ENCODE measurements at places on chromosomes 1 and 21. TPM values are rescaled to one million over a fixed set of nuclear protein-coding genes. Genes with fewer than 3 reads are reported as not detected.
A peak's percentile ranks its signal among the peaks of the same experiment; 100 is the strongest.

Gene NID1
- 26.0 TPM for total RNA-seq

Gene HSPA6
- total RNA-seq, result not detected

Gene TNNI3K
- 1.4 TPM for total RNA-seq

GRCh38 chr1:239931341-239931740, 160.3 kb upstream of the FMN2 start:
- no peak for DNase-seq

DNA sequence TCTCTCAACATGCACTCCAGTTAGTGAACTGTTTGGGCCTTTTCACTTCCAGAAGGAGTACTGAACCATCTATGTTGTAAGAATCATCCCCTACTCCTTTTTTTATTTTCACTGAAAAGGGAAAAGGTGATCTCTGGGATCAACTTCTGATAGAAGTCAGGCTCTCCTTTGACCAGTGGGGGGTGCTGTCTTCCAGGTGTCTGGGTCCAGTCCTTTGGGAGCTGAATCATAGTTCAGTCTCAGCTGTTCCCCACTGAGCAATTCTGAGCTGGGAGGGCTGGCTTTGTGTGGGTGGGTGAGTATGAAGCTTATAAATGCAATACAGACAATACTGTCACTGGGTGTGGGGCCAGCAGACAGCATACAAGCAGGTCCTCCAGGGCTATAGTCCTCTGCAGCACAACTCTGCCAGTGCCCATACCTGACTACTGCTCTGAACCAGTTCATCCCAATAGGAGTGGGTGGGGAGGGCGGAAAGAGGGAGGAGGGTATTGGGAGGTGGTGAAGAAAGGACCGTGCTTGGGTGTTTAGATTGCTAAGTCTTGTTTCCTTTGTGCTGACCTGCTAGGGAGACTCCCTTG, 12.5 kb upstream of the SARS1 start:
- DNase-seq, result peak; percentile 58

GRCh38 chr1:209485751-209486150, 97.8 kb upstream of the CAMK1G start:
- no peak for DNase-seq

Data from kidney epithelial cell (primary cell).